NCI-H774 (cell line): ENCODE measurements at places on chromosomes 7 and 10.

DNA sequence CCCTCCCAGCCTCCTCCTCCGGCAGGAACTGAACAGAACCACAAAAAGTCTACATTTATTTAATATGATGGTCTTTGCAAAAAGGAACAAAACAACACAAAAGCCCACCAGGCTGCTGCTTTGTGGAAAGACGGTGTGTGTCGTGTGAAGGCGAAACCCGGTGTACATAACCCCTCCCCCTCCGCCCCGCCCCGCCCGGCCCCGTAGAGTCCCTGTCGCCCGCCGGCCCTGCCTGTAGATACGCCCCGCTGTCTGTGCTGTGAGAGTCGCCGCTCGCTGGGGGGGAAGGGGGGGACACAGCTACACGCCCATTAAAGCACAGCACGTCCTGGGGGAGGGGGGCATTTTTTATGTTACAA, 83.3 kb downstream of the PAX2 start:
- no peak for DNase-seq

GRCh38 chr10:86489960-86490612, 31.5 kb downstream of the WAPL start:
- no peak for DNase-seq

- DNase-seq = peak; percentile 53
These were observed at the start of gene CCDC136 for GRCh38 chr7:128791121-128791971. Gene CCDC136, plus strand, starts transcription at chr7:128791968. Its CDS starts 444 bp downstream, at chr7:128792412.

DNA sequence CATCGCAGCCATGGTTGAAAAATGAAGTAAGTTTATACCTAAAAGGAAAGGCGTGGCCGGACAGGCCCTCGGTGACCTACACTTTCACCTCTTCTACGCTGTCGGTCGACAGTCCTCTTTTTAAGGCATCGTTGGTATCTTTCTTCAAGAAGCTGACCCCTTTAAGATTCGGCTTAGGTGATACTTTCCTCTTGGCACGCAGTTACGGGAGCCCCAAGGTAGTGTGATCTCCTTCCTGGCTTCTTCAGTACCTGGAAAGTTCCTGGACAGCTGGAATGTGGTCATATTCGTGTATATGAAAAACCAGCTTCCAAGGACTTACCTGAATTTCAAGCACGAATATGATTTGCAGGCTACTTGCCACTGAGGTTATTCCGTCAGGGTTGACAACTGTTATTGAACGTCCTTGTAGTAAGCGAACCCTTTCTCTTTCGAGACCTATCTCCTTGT, 885 bp upstream of the SYPL1 start:
- DNase-seq = no peak
